ENCODE measurements at places on chromosomes 12 and 14.

DNA sequence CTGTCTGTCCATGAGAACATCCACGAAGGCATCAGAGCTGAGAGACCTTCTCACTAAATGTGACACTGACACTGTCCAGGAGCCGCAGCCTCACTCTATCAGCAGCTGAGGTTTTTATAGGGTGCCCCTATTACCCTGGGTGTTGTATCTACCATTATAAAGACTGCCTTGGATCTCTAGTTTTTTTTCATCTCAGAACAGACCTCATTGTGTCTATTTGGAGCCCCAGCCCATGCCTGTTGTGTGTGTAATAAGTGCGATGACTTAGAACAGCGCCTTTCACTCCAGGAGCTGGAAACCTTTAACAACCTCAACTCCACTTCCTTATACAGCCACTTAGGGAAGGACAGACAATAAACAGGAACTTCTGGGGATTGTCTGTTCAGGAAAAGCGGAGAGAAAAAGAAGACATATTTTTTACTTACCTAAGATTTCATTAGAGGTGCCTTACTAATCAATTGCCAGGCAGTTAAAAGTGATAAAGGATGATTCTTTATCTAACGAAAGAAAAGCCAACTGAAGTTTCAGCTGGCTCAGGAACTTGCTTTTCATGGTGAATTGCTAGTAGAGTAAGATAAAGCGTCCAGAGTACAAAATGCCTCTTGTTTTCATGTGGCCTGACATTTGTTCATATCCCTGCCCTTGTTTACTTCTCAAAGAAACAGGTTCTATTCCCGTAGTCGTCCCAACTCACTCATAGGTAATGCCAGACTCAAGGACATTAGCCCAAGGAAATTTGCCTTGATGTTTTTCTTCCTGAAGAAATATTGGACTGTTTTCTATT lies 420.6 kb downstream of the RAD51B start:
- DNase-seq, result no peak

GRCh38 chr12:23954332-23954731 lies 4.9 kb upstream of the SOX5 start:
- DNase-seq, result no peak

DNA sequence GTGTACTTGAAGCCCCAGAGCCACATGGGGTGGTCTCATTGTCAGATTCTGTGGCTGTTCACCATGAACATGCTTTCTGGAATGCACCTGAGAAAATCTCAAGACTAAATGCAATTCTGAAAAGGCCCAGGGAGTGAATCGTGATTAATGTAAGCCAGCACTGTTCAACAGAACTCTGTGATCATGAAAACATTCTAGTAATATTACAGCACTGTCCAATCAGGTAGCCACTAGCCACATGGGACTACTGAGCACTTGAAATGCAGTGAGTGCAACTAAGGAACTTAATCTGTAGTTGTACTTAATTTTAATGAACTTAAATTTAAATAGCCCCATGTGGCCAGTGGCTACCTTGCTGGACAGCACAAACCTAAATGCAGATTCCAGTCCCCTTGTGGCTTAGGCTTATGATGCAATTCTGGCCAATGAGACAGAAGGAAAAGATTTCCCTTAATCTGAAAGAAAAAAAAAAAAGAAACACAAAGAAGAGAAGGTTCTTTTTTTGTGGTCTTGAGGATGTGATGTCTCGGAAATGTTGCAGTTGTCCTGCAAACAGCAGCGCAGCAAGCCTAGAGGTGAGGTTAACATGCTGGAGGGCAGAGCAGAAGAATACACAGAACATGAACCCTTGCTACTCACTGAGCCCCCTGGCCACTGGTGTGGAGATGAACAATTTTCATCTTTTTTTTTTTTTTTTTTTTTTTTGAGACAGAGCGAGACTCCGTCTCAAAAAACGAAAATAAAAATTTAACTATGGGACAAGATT lies 48.2 kb downstream of the SPPL3 start:
- no peak for DNase-seq

DNA sequence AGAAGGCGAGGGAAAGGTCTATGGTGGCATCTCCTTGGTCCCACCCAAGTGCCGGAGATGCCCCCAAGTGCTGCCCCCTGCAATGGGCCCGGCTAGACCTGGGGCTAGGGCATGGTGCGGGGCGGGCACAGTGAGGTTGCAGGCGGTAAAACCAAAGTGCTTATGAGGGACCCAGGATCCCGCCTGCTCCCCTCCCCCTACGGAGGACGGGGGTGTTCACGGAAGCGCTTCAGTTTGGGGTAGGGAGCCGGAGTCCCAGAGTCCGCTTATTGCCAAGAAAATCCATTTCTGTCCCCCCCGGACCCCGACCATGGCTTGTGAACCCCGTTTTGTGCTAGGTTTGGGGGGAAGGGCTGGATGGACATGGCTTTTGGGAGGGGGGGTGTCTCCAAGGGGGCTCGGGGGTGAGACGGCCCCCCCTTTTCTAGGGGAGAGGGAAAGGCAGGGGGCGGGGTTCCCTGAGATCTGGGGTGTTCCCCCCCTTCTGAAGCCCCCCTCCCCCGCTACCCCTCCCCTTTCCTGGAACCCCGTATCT lies 5.4 kb upstream of the GPR84 start:
- DNase-seq, result no peak

DNA sequence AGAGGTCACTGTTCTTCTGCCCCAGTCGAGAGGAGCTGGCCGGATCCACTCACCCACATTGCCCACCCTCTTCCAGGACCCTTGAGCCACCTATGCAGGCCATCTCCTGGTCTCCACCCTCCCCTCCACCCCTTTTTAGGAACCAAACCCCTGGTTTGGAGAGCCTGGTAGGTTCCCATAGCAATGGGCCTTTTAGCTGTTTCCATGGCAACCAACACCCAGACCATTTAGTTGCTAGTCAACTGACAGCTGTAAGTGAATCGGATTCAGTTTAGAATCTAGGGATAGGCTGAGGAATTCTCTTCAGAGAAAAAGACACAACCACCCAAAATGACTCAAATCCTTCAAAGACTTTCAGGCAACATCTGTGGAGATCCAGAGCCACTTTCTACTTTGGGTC lies 16.5 kb downstream of the NPC2 start:
- no peak for DNase-seq

DNA sequence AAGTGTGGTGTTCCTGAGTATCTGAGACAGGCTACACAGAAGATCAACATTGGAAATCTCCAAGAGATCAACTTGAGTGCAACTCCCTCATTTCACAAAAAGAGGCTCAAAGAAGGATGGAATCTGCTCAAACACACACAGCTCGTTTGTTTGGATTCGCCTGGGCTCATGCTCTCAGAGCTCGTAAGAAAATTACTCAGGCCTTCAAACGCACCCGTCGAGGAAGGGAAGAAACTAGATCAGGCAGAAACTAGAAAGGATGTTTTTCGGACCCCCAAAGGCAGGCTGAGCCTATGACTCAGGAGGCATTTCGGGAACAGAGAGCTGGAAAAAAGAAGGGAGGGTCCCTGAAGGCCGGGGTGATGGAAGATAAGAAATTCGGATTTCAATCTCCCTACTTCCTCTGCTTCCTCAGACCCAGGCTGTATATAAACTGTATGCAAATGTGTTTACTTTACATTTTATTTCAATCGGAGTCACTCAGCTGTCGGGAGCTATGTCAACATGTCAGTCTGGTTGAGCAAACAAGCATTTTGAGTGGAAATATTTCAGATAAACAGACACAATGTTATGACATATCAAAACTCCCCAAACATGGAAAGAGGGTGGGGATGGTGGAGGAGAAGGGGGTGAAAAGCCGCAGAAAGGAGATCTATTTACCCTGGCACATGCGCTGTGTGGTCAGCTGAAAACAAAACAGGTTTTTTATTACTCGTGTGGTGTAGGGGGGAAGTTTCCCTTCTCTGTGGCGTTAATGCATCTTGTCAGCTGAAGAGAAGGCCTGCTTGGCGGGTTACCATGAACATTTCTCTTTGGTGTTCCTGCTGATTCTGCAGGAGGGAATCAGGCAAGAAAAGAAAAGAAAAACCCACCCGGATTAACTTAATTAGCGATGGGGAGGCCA lies 129.1 kb upstream of the TBX3 start:
- no peak for DNase-seq

DNA sequence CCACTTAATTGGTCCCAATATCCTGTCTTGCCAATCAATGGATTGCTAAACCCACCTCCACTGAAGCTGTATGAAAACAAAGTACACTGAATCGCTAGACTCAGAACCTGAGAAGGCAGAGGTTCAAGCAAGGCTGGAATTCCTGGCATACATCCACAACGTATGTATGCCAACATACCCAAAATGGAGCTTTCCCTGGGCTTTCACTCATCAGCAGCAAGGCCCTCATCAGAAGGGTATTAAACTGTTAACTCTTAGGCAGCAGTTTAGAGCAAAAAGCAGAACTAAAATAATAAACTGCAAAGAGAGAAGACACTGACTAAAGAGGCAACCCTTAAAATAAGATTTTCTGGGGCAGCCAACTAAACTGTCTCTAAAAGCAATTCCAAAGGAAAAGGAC lies 13.6 kb downstream of the MED13L start:
- DNase-seq, result no peak

DNA sequence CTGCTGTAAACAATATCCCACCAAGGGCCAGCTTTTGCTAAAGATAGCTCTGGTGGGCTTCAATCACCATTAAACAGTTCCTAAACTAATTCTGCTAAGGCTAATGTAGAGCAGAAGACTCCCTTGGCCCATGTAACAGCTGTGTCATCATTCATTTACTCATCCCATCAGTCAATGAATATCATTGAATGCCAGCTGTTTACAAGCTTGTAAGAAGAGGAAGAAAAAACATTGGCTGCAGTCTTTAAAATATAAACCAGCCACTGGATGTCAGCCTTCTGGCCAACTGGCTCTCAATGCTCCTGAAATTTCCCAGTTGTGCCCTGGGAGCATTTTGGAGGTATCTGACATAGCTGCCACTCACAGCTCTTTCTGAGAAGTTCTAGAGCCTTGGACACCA lies 18.0 kb upstream of the MAP3K9 start:
- DNase-seq, result no peak

- no peak for DNase-seq
These were observed 34.2 kb upstream of the KICS2 start for GRCh38 chr12:64256166-64256800.

DNA sequence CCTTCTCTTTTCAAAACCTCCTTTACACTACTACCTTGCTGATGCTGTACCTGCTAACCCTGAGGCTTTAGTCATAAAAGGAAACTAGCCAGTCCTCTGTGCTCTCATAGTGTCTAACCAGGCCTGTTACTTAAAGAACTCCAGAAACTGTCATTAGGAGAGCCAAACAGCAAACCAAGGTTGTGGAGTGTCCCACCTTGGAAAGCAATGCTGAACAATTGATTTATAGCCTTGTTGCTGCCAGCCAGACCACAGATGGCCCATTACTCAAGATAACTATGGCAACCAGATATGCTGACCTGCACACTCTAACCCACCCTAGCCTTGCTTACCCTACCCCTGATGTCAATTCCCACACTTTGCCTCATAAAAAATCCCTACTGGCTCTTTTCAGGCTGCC lies 26.5 kb upstream of the BCAT1 start:
- no peak for DNase-seq

DNA sequence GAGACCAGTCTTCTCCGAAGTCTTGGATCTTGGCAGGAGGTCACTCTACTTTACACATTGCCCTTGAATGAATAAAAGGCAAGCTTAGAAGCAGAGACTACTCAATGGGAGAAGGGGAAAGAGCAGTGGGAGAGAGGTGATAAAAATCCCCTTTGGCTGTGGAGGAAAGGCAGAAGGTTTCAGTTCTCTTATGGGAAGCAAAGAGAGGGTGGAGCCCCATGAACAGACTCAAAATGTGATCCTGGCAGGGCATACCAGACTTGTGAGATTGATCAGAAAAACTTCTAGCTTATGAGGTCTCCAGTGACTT lies 49.6 kb upstream of the HECTD1 start:
- no peak for DNase-seq

DNA sequence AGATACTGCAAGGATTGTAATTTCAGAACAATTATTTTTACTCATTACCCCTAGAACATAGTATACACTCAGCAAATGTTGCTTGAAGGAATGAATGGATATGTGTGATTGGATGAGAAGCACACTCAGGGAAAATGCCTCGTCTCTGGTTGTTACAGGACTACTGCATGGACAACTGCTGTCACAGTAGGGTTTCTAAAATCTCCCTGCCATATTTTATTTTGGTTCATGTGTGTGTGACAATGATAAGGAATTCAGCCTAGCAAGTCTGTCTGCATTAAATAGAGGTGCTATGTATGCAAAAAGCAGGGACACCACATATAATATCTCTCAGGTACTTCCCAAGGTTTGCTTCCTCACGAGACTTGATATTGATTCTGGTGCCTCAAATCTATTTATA lies 1.4 kb downstream of the PTPRR start:
- DNase-seq, result no peak

- no peak for DNase-seq
These were observed 10.0 kb downstream of the NUAK1 start for GRCh38 chr12:106128585-106129328.

DNA sequence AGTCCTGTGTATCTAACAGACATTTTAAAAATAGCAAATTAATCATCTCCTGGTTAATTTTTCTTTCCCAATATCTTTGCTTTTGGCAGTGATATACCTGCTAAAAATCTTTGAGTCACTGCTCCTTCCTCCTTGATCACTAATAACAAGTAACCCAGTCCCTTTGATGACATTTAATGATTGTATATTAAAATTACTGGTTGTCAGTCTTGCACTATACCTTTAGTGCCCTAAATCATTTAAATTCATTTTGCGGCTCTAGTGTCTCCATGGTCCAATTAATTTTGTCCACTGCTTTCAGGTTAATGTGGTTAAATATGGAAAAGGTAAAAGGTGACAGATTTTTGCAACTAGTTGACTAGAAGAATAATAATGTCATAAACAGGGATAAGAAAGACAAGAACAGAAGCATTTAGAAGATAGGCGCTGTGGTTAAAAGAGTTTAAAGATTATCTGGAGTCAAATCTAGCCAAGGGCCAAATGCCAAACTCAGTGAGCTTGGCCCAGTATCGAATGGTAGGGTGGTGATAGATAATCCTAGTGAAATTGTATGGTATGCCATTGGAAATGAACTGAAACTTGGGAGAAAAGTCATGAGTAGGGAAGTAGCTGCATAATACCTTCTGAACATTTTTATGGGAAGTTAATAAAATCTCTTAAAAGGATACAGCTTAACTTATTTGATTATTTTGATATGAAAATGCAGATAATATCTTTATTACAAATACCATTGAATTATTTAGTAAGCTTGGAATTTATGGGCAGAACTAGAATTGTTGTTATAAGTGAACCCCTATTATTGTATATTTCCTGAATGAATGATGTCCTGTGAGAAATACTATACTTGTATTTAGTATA lies 115.0 kb downstream of the PCNX1 start:
- DNase-seq, result no peak

GRCh38 chr12:60257063-60257462 lies 661.2 kb downstream of the SLC16A7 start:
- no peak for DNase-seq

Data from stimulated activated CD4-positive, alpha-beta T cell treated with anti-CD3 and anti-CD28 coated beads, TNF-alpha, amount 100 ng/mL, for 24 hours (primary cell).